ENCODE measurements at places on chromosomes 16 and 17.

- DNase-seq = peak; percentile 92
These were observed 7.7 kb downstream of the IL34 start for GRCh38 chr16:70653809-70654771.

DNA sequence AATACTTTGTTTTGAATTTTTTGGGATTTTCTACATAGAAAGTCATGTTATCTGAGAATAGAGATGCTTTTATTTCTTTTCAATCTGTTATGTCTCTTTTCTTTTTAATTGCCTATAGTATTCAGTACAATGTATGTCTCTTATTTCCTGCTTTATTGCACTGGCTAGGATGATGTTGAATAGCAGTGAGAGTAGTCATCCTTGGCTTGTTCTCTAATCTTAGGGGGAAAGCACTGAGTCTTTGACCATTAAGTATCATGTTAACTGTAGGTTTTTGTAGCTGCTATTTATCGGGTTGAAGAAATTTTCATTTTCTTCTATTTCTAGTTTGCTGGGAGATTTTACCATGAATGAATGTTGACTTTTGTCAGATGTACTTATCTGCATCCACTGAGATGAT, 10.0 kb upstream of the ABCA3 start:
- no peak for DNase-seq

GRCh38 chr16:81499576-81500380, 55.2 kb downstream of the CMIP start:
- no peak for DNase-seq

GRCh38 chr17:1173432-1174262, 6.1 kb downstream of the ABR start:
- no peak for DNase-seq

- DNase-seq = no peak
These were observed 21.6 kb downstream of the ZNF276 start for GRCh38 chr16:89742948-89743347.

- DNase-seq = no peak
These were observed 43.1 kb upstream of the GSG1L start for GRCh38 chr16:28106467-28107215.

- no peak for DNase-seq
These were observed 845 bp downstream of the SP2 start for GRCh38 chr17:47896672-47897490.

- DNase-seq = no peak
These were observed 10.8 kb upstream of the TLCD3B start for GRCh38 chr16:30041841-30042240.

DNA sequence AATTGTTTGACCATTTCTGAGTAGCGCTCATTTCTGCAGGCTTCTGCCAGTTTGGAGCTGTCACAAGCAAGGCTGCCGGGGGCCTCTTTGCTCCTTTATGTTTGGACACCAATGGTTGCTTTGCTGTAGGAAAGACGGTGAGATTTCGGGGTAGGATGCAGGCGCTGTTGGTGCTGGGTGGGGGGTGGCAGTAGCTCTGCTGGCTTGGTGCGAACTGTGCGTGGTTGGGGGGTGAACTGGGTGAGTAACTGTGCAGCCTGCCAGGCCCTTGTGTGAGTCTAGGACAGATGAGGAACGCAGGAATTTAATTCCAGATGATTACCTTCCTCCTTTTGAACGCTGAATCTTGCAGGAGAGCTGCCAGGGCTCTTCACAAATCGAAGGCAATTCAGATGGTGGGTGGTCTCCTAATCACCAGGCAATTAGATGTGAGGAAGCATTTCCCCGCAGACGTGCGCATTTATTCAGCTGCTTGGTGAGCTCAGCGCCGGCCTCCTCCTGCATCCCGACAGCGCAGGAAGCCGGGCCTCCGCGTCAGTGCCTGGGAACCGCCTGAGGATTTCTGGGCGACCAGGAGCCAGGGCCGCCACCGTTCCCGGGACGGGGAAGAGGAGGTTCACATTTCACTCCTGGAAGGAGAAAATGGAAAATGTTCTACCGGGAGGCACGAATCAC, 154.4 kb downstream of the FOXL1 start:
- DNase-seq = peak; percentile 69

DNA sequence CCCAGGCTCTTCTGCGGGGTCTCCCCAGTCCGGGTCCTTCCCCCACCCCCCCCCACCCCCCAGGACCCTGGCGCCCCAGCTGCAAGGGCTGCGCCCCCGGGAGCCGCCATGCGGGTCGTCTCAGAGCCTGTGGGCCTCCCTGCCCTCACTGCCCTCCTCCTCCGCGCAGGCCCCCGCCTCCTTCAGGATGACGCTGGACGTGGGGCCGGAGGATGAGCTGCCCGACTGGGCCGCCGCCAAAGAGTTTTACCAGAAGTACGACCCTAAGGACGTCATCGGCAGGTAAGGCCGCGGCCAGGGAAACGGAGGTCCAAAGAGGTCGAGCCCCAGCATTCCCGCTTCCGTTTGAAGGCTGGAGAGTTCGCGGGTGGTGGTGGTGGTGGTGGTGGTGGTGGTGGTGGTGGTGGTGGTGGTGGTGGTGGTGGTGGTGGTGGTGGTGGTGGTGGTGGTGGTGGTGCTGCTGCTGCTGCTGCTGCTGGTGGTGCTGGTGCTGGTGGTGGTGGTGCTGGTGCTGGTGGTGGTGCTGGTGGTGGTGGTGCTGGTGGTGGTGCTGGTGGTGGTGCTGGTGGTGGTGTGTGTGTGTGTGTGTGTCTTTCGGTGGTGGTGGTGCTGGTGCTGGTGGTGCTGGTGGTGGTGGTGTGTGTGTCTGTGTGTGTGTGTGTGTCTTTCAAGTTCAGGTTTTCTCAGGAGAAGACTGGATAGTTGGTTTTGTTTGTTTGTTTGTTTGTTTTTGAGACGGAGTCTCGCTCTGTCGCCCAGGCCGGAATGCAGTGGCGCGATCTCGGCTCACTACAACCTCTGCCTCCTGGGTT, 615 bp downstream of the PHKG2 start:
- peak; percentile 57 for DNase-seq

GRCh38 chr16:57653936-57654335, 14.2 kb upstream of the ADGRG3 start:
- DNase-seq = peak; percentile 58

DNA sequence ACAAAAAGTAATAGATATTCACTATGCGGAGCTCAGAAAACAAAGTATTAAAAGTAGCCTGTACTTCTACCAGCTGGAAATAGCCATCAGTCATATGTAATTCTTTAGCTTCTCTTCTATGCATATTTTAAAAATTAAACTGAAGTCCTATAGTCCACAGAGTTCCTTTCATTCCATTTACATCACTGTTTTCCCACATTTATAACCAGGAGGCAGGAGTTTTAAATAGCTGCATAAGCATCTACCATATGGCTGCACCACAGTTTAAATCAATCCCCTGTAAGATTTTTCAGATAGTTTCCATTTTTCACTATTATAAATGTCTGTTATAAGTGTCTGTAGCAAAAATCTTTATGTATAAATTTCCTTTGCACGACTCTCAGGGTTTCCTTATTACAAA, 45.1 kb downstream of the ZFHX3 start:
- no peak for DNase-seq

DNA sequence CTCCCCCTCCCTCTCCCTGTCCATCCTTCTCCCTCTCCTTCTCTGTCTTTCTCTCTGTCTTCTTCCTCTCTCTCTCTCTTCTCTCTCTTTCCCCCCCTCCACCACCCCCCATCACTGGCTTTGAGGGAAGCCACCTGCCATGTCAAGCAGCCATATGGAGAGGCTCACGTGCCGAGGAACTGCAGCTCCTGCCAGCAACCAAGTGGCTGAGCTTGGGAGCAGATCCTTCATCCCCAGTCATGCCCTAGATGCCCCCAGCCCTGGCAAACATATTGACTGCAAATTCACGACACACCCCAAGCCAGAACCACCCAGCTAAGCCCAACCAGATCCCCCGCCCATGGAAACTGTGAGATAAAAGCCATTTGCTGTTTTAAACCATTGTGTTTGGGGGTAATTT, 40.9 kb upstream of the RBFOX3 start:
- DNase-seq = peak; percentile 10

- no peak for DNase-seq
These were observed 4.4 kb downstream of the TRAPPC2L start for GRCh38 chr16:88861359-88861758.

DNA sequence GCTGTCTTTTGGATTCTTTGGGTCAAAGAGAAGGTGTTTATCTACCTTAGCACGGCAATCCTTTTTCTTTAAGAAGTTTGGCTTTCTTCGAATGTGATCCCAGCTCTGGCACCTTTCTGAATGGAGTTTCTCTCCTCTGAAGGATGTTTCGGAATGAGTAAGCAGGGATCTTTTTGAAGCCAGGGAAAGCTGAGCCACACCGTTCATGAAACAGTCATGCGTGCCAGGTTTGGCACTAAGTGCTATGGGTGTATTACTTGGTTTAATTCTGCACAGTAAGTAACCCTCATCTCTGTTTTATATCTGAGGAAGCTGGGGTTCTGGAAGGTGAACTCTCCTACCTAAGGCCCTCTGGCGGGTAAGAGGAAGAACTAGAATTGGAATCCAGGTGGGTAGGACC, 234.5 kb downstream of the NTN1 start:
- no peak for DNase-seq

- DNase-seq = peak; percentile 79
These were observed 54.0 kb downstream of the COTL1 start for GRCh38 chr16:84563786-84564420.

DNA sequence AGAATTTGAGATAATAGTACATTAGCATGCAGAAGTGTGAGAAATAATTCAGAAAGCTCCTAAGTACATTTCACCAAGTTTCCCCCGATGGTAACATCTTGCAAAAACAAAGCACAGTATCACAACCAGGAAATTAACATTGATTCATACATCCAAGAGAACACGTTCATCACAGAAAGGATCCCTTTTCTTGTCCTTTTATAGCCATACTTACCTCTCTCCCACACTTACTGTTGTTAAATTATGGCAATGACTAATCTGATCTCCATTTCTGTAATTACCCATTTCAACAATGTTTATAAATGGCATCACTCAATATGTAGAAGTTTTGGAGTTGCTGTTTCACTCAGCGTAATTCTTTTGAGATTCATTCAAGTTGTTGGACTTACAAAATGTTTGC, 1260.0 kb downstream of the CDH8 start:
- no peak for DNase-seq

- DNase-seq = no peak
These were observed 10.7 kb downstream of the ZNF205 start for GRCh38 chr16:3122926-3123570.

DNA sequence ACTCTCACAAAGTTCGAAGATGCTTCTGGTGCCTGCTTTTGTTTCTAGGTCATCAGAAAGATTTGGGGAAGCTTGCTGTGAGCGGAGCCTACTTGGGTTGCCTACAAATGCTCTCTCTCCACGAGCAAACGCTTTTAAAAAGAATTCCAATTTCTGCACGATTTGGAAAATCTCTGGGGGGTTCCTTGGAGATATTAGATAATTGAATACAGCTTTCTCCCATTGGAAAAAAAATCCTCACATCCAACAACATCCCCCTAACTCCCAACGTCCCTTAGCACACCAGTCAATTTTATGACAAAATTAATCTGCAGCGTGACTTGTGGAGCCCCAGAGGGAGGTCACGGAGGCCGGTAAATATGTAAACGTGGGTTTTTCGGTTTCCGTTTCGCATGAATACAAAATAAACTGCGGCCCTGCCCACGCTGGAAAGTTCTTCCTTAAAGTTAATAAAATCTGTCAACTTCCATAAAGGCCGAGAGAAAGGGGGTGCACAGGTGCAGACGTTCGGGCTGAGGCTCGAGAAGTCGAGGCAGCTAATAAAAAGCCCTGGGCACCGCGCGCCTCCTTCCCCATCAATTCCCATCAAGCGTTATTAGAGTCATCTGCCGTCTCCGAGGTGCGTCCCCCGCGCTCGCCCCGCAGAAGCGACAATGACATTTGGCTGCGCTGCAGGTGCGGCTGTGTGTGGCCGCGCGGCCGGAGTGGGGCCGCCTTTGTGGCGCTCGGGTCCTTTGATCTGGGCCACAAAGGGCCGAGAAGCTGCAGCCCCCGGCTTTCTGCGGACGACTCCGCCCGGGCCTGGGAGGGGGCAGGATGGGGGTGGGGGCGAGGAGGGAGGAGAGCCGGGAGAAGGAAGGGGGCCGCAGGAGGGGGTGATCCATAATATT, 37.6 kb downstream of the SALL1 start:
- DNase-seq = no peak

GRCh38 chr17:77476498-77476897, 335.7 kb downstream of the SEC14L1 start:
- DNase-seq = no peak

- no peak for DNase-seq
These were observed 65.3 kb downstream of the HS3ST3B1 start for GRCh38 chr17:14366199-14366598.

GRCh38 chr16:56057151-56057550, 134.1 kb upstream of the GNAO1 start:
- peak; percentile 40 for DNase-seq

DNA sequence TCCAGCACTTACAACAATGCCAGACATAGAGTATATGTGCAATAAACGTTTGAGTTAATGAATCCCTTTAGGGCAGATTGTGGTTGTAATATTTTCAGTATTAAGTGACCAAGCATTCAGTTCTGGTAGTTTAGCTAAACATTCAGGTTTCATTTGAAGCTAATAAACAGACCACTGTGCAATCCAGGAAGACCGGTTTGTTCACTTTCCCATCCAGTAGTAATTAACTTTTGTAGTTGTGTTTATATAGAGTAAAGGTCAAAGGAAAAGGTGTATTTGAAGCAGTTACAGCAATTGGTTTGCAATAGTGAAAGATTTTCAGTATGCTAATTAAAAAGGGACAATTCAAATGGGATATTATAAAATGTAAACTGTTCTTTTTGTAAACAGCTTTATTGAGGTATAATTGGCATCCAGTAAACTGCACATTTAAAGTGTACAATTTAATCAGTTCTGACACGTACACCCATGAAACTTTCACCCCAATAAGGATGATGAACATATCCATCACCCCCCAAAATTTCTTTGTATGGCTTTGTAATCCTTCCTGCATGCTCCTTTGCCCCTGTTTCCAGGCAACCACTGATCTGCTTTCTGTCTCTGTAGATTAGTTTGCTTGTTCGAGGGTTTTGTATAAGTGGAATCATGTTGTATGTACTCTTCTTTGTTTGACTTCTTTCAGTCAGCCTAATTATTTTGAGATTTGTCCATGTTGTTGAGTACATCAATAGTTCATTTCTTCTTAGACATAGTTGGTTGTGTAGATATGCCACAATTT, 26.3 kb downstream of the MRTFB start:
- DNase-seq = no peak

- no peak for DNase-seq
These were observed 20.1 kb downstream of the NDEL1 start for GRCh38 chr17:8455665-8456209.

DNA sequence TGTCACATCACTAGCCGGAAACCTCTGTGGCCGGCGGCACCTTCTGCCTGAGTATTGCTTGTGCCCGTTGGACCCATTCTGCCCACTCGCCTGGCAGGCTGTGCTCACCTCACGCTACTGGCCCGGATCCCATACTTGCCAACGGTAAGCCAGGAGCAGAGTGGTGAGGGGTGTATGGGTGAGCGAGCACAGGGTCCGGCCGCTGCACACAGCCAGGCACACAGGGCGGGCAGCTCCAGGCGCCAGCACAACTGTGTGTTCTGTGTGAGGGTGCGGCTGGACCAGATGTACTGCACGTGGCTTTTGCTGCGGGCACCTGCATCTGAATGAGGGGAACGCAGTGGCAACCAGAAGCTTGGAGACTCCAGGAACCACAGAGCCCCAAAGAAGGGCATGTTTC, 455.7 kb downstream of the CDH8 start:
- DNase-seq = no peak
